ENCODE measurements at places on chromosomes 7 and 10.

DNA sequence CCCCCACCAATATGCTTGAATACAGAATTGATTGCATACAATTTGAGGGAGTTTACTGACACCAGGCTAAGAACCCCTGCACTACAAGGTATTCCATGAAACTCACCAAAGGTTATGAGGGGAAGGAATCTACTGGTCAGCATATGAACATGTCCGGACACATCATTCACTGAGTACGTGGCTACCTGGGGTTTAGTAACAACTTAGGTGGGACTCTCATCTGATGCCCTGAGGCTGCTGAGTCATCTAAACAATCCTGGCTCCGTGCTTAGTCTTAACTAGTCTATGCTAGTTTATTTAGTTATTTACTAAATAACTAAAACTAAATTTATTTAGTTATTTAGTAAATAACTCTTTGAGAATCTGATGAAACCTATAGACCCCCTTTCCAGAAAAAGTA is 11.3 kb downstream of the PI4K2A start:
- DNase-seq = no peak

GRCh38 chr10:73060738-73061635 is 35.7 kb downstream of the P4HA1 start:
- peak; percentile 4 for DNase-seq

GRCh38 chr7:112121318-112121717 is 84.9 kb downstream of the DOCK4 start:
- DNase-seq = no peak

DNA sequence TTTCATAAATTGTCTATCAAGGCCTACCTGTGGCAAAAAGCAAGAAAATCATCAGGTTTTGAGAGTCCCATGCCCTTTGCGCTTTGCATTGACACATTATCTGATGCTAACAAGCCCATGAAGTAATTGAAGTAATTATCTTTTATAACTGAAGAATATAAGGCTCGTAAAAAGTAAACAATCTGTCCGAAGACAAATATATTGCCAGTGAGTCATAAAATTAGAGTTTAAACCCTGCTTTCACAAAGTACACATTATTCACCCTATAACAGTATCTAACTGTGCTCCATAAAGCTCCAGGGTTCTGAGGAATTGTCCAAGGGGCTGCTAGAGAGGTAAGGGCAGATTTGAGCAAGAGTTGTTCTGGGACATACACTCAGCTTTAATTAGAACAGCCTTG is 102.3 kb upstream of the PPP1R3A start:
- DNase-seq = no peak

GRCh38 chr7:1532456-1533254 is 2.2 kb downstream of the MAFK start:
- no peak for DNase-seq

GRCh38 chr7:28483908-28484605 is 71.7 kb downstream of the CREB5 start:
- no peak for DNase-seq

DNA sequence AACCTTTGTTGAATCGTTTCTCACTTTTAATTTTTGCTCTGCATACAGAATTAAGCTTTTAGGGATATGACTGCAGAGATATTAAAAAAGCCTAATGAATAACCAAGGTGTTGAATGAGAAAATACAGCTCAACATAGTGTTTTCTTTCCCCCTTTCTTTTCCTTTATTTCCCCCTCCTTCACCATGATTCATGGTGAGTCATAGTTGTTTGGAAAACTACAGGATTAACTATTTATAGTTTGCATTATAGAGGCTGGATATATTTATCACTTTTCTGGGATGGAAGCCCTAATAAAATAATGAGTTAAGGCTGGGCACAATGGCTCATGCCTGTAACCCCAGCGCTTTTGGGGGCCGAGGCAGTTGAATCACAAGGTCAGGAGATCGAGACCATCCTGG is 115.0 kb downstream of the DNAJB9 start:
- no peak for DNase-seq

DNA sequence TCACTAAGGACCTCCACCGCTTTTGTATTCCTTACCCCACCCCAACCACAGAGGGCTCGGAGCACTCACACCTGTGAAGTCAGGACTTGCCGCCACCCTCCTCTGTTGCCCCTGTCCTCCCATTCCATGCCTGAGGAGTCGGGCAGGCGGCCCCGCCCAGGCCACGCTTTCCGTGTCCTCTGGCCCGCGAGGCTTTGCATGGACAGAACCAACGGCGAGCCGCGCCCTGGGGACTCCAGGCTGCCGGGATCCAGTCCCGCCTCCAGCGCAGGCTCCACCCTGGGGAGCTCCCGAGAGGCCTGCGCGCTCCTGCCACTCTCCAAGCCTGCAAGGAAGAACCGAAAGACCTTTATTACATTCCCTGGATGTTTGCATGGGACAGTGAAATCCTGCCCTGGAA is 366.4 kb upstream of the POM121L12 start:
- DNase-seq = no peak

DNA sequence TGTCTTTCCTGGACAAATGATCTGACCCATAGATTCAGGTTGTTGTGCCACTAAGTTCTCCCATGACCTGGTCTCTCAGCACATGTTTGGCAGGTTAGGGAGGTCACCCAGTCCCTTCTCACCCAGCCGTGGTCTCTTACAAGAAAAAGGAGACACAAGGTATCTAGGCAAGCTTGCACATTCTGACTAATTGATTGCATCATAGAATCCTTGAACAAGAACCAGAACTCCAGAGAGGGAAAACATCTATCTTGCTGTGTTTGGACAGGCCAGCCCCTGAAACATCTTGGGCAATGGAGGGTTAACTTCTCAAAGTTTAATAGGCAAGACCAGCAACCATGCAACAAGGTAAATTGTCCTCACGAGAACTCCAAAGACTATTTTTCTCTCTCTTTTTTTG is 8.5 kb upstream of the HK1 start:
- DNase-seq = no peak

DNA sequence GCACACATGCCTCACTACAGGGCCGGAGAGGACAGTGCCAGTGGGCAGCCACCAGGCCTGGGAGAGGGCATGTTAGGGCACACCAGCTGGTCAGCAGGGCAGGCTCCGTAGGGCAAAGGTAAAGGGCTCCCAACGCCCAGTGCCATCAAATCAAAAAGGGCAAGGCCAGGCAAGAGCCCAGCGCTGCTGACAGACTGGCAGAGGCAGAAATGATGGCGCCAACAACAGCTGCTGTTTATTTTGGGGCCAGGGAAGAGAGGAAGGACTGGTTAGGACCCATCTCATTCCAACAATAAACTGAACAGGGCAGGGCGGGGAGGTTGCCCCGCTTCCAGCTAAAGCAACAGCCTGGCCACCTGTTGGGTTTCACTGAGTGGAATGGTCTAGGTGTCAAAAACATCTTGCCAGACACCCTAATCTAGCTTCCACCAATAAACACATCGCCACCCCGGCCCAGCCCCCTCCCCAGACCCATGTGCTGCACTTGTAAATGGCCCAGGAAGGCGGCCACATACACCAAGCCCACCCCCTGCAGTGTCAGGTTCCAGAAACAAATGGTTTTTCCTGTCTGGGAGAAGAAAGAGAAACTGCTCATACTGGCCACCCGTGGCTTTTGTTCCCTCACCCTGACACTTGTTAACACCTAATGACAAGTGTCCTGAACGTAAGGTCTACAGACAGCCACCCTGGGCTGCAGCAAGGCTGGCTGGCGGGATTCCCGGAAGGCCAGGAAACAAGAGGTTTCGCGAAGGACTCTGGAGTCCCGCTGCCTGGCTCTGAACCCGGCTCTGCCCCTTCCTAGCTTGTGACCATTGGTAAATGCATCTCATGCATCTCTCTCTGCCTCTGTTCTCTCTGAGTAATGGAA is 15.3 kb downstream of the SH3PXD2A start:
- DNase-seq = no peak

GRCh38 chr7:158244873-158245723 is 342.5 kb downstream of the PTPRN2 start:
- no peak for DNase-seq

- DNase-seq = no peak
Observed at GRCh38 chr10:13820964-13821337, 234.2 kb downstream of the PRPF18 start.

DNA sequence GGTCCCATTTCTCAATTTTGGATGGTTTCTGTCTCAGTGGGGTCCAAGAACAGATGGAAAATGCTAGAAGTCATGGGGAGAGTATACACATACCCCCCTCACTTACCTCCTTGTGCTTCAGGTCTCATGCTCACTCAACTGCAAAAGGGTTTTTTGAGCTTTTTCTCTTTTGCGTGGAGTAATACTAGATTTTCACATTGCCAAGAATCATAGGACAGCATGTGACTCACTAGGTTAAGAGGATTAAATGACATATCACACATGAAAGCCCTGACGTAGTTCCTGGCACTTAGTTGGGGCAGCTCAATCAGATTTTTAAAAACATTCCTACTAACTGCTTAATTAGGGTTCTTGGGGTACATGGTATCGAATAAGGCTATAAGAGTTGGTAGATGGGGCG is 4.5 kb downstream of the PI4K2A start:
- DNase-seq = no peak

DNA sequence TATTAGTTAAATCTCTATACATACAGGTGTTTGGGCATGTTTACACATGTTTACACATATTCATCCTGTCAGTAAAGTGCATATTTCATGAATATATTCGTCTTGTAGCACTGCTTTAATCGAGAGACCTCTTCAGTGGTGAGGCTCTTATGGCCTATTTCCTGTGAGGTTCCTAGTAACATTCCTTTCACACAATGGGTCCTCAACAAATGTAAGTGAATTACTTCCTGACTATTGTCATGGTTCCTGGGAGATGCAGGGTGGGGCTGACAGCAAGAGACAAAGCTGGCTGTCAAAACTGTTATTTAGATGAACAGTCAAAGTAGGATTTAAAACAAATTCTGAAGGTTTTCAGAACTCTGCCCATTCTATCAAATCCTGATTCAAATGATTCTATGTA is 12.4 kb upstream of the SEMA3A start:
- DNase-seq = no peak

DNA sequence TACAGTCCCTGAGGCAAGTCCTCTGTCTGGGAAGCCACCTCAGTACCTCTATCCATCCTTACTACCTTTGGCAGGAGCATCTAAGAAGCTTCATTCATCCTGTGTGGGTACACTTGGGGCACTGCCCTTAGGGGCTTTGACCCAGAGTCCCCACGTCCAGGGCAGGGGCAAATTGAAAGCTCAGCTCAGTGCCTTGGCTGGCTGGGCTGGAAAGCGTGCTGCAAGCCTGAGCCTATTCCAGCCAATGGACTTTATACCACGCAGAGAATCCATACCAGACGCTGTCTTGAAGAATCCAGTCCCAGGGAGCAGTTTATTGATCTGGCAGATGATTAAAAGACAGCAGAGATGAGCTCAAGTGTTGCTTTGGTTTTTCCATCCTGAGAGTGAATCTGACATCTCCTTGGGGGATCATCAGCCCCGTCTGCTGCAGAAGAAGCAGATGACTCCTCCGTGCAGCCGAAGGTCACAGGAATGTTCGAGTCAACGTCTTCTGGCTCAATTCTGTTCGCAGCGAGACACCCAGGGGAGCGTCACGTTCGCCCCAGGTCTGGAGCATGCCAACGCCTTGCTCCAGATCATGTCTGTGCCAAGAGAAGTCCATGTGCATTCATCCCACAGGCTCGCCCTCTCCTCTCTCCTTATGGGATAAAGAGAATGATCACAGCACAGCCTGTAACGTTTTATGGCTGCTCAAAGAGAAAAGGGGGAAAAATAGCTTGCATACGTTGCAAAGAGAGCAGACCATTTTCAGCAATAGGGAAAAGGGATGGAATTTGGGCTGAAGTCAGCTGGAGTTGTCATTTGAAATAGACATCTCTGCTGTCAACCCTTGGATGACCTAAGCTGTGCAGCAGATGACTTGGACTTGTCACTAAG is 35.8 kb upstream of the LYZL1 start:
- no peak for DNase-seq

- no peak for DNase-seq
Observed at GRCh38 chr7:113521468-113521867, 397.3 kb downstream of the PPP1R3A start.

DNA sequence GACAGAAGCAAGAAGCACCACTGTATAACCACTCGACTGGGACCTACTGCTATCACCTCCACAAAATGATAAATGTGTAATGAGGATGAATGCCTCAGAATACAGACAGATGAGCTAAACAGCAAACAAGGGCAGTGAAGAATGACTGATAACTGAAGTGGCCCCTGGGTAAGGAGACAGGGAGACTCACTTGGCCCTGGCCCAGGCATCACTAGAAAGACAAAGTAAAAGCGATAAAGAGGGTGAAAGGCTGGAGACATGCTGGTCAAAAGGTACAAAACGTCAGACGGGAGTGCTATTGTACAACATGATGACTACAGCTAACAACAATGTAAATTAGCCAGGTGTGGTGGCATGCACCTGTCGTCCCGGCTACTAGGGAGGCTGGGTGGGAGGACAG is 27.8 kb upstream of the APBB1IP start:
- DNase-seq = no peak

GRCh38 chr10:111756217-111757061 is 427.1 kb downstream of the GPAM start:
- DNase-seq = peak; percentile 36

GRCh38 chr10:75018251-75018650 is 93.2 kb upstream of the SAMD8 start:
- no peak for DNase-seq

GRCh38 chr7:38452681-38453108 is 178.5 kb downstream of the AMPH start:
- DNase-seq = no peak

GRCh38 chr10:108358912-108359311 is 1194.4 kb upstream of the SORCS1 start:
- no peak for DNase-seq

- no peak for DNase-seq
Observed at GRCh38 chr10:130421909-130422308, 285.7 kb downstream of the GLRX3 start.

- DNase-seq = no peak
Observed at GRCh38 chr7:98724591-98724990, 107.5 kb downstream of the NPTX2 start.

- no peak for DNase-seq
Observed at GRCh38 chr10:5779730-5780129, 33.5 kb downstream of the GDI2 start.

DNA sequence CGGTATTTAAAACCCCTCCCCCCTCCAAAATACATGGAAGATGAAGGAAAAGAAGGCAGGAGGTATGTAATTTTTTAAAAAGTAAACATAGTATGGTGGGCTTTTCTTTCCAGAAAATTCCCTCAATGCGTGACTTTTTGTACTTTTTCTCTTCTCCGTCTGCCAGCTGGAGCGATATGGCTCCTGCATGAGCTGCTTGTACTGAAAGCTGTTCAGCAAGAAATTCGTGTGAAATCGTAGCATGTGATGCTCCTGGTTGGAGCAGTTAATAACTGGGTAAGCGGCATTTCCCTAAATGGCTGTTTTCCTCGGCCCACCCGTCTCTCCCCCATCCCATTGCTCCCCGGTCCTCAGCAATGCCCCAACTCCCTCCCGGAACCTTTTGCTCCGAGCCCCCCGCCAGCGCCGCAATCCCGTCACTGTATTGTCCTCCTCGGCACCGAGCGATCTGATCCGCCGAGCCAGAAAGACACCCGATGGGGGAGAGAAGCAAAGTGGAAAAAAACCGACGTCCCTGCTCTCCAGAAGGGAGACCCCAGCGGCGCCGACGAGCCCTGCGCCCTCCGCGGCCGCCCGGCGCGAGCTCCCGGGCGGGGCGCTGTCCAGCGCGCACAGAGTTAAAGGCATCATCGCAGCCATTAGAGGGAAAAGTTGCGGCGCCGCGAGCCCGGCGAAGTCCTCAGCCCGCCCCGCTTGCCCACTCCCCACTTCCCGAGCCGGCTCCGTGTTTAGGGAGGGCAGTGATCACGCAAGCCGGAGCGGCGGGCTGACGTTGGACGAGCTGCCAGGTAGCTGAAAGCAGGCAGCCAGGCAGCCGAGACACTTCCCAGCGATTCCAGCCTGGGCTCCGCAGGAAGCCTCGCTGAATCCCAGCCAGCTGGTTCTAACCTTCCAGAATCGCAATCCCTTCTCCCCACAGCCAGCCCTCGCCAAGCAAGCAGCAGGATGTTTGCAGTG is at the start of gene VSTM2A:
VSTM2A (plus strand) TSS at position 707 of the 957 bp plus-strand sequence. CDS start 356 bp downstream, outside the sequence.
- DNase-seq = peak; percentile 88

Data from SHP77 treated with DMSO at 0.1 percent for 48 hours (cell line).